ENCODE measurements at places on chromosomes 1 and 21.

DNA sequence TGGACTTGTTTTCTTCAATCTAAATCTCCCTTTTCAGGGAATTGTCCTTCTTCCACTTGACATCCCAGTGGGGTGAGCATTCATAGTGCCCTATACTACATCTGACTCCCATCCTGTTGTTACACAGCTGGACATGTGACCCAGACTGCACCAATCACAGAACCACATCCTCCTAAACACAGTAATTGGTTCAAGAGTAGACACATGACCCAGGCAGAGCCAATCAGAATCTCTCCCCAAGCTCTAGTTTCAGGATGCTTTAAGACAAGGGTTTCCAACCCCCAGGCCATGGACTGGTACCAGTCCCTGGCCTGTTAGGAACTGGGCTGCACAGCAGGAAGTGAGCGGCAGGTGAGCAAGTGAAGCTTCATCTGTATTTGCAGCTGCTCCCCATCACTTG, 5.6 kb upstream of the DDOST start:
- no peak for DNase-seq

DNA sequence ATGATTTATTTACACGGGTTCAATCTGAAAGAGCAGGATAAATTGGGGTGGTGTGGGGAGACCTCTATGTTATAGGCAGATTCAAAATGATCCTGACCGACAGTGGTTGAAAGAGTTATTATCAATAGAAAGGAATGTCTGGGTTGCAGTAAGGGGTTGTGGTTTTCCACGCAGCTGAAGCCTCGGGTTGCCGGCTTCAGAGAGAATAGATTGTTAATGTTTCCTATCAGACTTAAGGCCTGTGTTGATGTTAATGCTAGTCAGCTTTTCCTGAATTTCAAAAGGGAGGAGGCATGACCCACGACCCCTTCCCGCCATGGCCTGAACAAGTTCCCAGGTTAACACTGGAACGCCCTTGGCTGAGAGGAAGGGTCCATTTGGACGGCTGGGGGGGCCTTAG, 2.2 kb upstream of the UBE2J2 start:
- no peak for DNase-seq

- no peak for DNase-seq
Measured at GRCh38 chr1:235138821-235139220, 10.2 kb upstream of the TOMM20 start.

- no peak for DNase-seq
Measured at GRCh38 chr1:204308023-204308628, 51.6 kb downstream of the PLEKHA6 start.

GRCh38 chr1:233406994-233407631, 79.6 kb downstream of the MAP3K21 start:
- no peak for DNase-seq

- DNase-seq, result no peak
Measured at GRCh38 chr21:29196670-29197191, 66.3 kb downstream of the MAP3K7CL start.
